ENCODE measurements at places on chromosomes 16 and 17. TPM values are rescaled to one million over a fixed set of nuclear protein-coding genes. Genes with fewer than 3 reads are reported as not detected.

EXOC3L1 gene
- total RNA-seq = not detected

HID1 gene
- 8.8 TPM for total RNA-seq

SMIM22 gene
- not detected for total RNA-seq

SLFN11 gene
- total RNA-seq = 6.7 TPM

KRT20 gene
- 0.28 TPM for total RNA-seq

ENPP7 gene
- total RNA-seq = not detected

LRRC3C gene
- total RNA-seq = not detected

UTS2R gene
- not detected for total RNA-seq

HOXB13 gene
- 2.4 TPM for total RNA-seq

KIF2B gene
- not detected for total RNA-seq

PYDC1 gene
- not detected for total RNA-seq

HAP1 gene
- 2.0 TPM for total RNA-seq

ZNF287 gene
- 13.7 TPM for total RNA-seq

CRHR1 gene
- 0.16 TPM for total RNA-seq

ITGAL gene
- 0.16 TPM for total RNA-seq

CCL17 gene
- total RNA-seq = not detected

AATK gene
- 0.28 TPM for total RNA-seq

Measured in A549 treated with CORT108297 at 1 μM for 4 hours (cell line).